ENCODE measurements at places on chromosomes 4 and X.
A peak's percentile ranks its signal among the peaks of the same experiment; 100 is the strongest.

DNA sequence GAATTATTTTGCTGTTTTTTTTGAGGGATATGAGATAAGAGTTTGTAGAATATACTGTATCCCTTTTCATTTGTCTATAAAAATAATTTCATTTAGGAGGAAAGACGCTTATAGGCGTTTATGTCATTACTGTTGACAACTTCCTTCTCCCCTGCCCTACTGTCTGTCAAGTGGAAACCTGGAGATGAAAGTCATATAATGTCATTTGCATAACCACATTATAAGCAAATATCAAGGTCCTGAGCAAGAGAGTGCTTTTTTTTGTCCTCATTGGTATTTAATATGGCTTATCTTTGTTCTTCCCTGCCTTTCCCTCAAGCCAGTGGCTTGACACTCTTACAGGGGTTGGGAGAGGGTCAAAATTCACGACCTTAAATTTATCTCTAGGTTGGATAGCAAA is 55.8 kb downstream of the LRP2BP start:
- no peak for DNase-seq

DNA sequence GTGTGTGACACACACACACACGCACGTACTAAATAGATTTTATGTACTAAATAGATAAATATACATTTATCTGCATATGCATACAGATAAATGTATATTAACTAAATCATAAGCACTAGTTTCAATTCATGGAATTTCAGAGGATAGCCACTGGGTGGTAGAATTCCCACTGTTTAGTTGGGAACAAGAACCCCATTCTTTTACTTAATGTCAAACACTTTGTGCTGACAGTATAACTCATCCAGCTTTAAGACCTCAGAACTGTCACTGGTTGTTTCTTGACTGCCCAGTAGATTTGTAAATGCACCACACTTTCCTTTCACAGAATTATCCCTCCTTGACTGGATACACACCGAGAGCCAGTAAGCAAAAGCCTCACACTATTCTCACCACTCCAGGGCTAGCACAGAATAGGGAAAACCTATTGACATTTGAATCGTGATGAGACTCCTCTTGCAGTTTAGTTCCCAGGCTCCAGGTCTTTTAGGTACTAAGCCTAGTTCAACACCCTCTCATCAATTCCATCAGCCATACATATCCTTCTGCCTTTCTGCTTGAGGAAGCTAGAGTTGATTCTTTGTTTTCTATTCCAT is 32.4 kb downstream of the PPARGC1A start:
- DNase-seq = no peak

DNA sequence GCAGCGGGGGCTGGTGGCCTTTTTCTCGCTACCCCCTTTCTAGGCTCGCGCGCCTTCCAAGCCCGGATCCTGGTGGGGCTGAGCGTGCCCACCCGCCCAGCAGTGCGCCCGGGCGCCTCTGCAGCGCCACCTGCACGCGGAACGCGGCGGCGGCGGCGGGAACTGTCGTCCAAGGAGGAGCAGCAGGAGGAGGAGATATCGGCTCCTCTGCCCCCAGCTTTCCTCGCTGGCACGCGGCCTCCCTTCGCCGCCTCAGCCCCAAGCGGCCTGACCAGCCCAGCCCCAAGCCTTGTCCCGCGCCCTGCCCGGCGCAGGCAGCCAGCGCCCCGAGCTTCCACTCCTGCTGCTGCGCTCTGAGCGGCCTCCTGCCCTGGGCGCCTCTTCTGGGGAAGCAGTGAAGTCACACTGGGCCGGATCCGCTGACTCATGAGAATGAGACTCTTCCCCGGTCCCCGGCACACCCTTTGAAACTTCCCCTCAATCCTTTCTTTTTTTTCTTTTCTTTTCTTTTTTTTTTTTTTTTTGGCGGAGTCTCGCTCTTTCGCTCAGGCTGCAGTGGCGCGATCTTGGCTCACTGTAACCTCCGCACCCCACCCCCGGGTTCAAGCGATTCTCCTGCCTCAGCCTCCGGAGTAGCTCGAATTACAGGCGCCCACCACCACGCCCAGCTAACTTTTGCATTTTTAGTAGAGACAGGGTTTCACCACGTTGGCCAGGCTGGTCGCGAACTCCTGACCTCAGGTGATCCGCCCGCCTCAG is 10.6 kb upstream of the ELF4 start:
- DNase-seq = peak; percentile 27

- DNase-seq = no peak
Measured at GRCh38 chrX:138853936-138854335, 142.4 kb upstream of the FGF13 start.

DNA sequence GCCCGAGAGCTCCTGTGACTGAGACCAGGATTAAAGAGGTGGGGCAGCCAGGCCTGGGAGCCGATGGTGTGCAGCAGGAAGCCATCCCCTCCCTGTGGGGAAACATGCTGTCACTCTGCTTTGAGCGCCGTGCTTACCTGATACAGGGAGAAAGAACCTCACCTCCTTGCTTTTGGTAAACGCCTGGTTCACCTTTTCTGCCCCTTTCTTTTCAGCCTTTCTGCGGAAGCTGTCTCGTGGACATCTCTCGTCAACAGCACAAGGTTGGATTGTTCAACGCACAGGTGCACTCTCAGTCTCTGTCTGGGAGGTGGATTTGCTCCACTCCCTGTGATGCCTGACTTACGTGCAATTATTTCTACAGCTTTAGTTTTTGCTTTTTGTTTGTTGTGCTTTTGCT is 12.0 kb downstream of the ZFYVE28 start:
- DNase-seq = no peak

- no peak for DNase-seq
Measured at GRCh38 chrX:153902385-153902784, 2.1 kb upstream of the AVPR2 start.

GRCh38 chr4:141676087-141676670 is 39.8 kb downstream of the IL15 start:
- no peak for DNase-seq

DNA sequence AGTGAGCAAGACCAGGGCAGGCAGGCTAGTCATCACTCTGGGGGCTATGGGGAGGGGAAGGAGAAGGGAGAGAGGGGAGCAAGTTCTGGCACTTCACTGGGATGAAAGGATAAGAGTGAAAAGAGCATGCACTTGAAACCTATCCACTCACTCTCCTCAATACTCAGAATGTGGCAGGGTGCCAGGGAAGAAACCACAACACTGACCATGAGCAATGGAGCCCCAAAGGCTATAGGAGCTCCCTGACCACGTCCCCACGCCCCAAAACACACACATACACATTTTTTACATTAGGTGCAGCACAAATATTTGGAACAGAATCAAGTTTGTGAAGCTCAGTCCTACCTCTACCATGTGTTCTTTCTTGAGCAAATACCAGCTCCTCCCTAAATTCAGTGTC is 132.2 kb downstream of the IDS start:
- no peak for DNase-seq

DNA sequence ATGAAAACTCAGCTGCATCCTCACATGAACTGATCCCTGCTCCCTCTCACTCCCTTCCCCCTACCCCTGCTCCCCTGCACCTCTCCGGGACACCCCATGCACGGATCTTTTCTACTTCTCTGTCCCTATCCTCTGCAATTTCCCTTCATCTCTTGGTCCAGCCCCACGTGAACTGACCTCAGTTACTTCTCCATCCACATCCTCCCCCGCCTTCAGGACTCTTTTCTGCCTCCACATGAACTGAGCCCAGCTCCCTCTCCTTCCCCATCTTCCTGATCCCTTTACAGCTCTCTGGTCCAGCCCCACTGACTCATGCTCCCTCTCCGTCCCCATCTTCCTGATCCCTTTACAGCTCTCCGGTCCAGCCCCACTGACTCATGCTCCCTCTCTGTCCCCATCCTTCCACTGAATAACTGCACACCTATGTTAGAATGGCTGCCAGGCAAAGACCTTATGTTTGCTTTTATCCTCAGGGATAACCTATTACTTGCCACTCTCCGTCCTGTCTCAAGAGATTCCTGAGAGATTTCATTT is 5.6 kb downstream of the CETN2 start:
- no peak for DNase-seq

DNA sequence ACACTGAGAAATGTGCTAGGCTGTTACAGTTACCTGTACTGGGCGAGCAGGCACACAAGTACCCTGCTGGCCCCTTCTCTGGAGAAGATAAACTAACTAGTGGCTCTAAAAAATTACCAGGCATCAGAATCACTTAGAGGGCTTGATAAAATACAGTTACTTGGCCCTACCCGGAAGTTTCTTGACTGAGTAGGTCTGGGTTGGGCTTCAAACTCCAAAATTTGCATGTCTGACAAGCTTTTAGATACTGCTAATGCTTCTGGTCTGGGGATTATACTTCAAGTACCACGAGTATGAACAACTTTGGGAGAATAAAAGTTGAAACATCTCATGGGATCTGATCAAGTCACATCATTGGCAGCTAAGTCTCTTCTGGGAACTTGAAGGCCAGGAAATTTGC is 30.8 kb downstream of the CEP135 start:
- DNase-seq = no peak

- DNase-seq = no peak
Measured at GRCh38 chr4:103079621-103080020, 3.1 kb upstream of the SLC9B2 start.

GRCh38 chrX:54785901-54786300 is 12.2 kb downstream of the ITIH6 start:
- no peak for DNase-seq

- DNase-seq = no peak
Measured at GRCh38 chr4:52595001-52595400, 64.1 kb downstream of the USP46 start.

DNA sequence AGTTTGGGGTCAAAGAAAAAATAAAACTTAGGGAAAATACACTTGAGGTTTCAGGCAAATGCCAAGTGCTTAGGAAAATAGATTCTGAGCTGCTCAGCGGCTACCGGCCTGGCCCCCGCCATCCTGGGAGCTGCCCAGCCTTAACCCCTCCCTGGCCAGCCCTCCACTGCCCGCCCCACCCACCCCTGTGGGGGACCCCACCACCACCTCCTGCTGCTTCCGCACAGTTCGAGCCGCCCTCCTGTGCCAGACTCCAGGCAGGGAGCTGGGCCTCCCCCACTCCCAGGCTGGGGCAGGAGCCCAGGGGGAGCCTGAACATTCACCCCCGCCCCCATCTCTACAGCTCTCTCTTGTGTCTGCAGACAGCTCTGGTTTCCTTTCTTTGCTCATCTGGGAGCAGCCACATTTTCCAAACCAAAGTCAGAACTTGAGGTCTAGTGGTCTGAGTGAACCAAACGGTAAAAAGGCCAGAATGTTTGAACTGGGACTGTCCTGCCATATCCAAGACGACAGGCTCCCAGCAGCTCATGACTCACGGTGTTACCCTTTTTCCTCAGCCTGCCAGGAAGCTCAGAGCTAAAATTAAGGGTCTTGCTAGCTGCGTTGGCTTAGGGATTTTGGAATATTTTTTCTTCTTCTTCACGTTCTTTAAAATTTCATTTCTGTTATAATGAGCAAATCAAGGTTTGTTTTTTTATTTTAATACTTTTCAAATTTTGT is 4.7 kb upstream of the FGFR3 start:
- DNase-seq = no peak

DNA sequence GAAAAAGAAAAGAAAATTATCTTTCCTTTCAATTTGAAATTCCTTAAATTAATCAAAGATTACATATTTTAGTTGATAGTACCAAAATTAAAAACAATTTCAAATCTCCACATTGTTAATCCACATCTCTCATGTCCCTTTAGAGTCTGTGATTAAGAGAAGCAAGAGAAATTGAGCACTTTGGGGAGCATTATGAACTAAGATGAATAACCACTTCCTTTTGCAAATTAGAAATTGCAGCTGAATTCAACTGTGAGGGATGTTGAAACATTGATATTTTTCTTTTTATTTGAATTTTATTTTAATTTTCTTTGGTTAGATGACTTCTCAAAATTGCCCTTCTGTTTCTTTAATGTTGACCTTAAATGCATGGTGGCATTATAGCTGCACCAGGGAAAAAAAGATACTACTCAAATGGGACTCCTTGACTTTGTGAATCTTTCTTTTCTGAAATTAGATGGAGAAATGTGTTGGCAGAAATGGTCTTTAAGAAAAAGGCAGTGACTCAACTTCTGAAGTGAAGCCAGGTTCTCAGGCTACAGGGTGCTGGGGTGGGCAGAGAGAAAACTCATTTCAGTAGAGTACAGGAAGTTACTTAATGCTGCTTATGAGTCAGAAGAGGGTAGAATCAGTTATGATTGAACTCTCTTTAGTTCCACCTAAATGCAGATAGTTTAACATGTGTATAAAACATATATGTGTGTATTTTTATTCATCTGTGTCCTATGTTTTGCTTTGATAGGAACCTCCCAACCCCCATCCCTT is 92.0 kb upstream of the TNIP3 start:
- peak; percentile 17 for DNase-seq

- no peak for DNase-seq
Measured at GRCh38 chrX:1354036-1355019, 17.7 kb downstream of the IL3RA start.

DNA sequence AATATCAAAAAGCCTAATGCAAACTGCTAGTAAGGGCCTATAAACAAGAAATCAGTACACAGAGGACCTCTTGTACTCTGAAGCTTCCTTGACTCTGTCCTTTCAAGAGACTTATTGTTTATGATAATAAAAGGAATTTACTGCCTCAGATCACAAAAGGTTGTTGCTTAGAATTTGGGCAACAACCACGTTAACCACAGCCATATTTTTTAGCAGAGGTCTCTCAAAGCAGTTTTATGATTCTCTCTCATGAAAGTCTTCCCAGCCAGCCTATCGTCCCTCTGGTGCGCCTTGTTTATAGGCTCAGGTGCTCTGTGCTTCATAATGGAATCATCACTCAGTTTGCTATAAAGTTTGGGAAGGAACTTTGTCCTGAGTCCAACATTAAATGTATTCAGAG is 270.6 kb downstream of the RCHY1 start:
- no peak for DNase-seq

DNA sequence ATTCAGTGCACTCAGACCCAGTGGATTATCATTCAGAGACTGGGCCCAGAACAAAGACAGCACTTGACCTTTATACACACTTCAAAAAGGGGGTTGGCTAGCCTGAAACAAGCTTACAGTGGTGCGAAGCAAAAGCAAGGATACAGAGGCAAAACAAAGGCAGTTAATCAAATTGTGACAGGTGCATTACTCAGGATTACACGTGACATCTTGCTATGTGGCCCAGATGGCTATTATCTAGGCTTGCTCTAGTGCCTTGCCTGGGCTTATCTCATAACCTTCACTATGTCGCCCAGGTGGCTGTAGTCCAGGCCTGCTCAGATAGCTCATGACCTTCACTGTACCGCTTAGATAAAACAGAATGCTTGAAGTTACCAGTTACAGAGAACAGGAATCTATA is 1092.1 kb upstream of the PRKX start:
- no peak for DNase-seq

GRCh38 chrX:104921584-104922205 is 298.8 kb downstream of the TEX13A start:
- DNase-seq = no peak

DNA sequence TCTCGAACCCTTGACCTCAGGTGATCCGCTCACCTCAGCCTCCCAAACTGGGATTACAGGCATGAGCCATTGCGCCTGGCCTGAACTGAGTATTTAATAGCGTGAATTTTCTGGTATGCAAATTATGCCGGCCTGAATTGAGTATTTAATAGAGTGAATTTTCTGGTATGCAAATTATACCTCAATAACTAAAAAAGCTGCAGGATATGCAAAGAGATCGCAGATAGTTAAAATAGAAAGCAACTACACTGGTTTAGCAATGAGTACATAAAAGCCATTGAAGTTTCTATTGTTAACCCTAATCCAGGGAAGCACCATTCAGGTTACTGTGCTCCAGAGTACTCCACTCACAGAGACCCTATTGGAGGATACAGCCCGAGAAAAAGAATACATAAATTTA is 22.8 kb downstream of the FBXW7 start:
- DNase-seq = no peak

- DNase-seq = no peak
Measured at GRCh38 chrX:118872102-118872566, 48.5 kb downstream of the ZCCHC12 start.

Data from activated CD4-positive, CD25-positive, alpha-beta regulatory T cell (primary cell).